Activated CD8-positive, alpha-beta memory T cell treated with anti-CD3 and anti-CD28 coated beads for 1 hour (primary cell): ENCODE measurements at places on chromosomes 4 and X.

DNA sequence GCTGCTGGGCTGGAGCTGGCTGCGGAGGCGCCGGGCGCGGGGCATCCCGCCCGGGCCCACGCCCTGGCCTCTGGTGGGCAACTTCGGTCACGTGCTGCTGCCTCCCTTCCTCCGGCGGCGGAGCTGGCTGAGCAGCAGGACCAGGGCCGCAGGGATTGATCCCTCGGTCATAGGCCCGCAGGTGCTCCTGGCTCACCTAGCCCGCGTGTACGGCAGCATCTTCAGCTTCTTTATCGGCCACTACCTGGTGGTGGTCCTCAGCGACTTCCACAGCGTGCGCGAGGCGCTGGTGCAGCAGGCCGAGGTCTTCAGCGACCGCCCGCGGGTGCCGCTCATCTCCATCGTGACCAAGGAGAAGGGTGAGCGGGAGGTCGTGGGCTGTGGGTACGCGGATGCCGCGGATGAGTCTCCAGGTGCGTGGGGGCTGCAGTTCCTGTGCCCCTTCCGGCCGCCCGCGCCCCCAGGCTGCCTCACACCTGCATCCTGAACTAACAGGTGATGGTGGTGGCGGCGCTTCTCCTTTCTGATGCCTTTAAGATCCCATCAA lies 499 bp downstream of the CYP2U1 start:
- DNase-seq: no peak

GRCh38 chr4:68288393-68288740 lies 42.9 kb upstream of the TMPRSS11B start:
- no peak for DNase-seq

- DNase-seq: no peak
Observed at GRCh38 chrX:67692246-67692645, 148.4 kb downstream of the AR start.

- DNase-seq: no peak
Observed at GRCh38 chr4:157421365-157421764, 200.8 kb downstream of the GRIA2 start.

GRCh38 chr4:88104902-88105610 lies 53.4 kb downstream of the ABCG2 start:
- DNase-seq: no peak

DNA sequence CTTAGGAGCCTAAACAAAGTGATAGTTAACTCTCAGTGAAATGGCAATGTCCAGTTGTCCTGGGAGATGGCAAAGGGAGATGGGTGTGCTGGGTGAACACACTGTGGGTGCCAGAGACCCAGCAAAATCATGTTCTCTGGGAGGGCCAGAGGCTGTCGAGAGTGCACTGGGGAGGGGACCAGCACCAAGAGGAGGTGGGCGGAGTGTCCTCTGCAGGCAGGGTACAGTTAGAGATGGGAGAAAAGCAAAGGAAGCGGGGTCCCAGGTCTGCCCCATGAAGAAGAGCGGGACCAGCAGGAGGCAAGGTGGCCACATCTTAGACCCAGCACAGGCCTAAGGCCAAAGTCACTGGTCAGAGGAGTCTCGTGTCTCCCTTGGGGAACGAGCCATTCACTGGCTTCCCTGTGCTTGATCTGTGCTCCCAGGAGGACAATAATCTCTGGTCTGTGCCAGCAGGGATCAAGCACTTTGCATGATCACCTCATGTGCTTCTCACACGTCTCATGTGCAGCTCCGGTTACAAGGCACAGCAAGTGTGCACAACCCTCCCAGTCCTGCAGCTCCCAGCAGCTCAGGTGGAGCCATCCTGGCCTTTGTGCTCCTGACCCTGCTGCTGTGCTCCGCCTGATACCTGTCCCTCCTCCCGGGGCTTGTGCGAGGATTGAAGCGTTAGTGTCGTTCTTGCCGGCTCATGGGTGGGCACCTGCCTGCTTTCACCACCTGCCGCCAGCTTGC lies 100.9 kb downstream of the FAM53A start:
- DNase-seq: no peak

DNA sequence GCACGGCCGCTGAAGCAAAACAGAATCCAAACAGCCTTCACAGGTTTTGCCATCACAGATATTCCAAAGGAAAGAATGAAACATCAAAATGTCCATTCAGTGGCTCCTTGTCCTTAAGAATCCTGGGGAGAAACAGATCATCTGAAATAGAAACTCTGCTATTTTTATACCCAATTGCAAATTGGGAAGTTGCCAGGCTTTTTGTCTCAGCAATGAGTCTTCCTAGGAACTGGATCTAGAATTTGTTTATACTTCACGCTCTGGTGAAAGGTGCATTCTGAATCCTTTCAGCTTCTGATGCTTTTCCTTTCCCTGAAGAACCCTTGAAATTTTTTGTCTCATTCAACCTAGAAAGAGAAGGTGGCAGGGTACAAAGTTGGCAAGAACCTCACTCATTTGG lies 218.9 kb downstream of the FBXW7 start:
- DNase-seq: no peak

GRCh38 chr4:99088023-99088449 lies 552 bp downstream of the ADH5 start:
- no peak for DNase-seq

DNA sequence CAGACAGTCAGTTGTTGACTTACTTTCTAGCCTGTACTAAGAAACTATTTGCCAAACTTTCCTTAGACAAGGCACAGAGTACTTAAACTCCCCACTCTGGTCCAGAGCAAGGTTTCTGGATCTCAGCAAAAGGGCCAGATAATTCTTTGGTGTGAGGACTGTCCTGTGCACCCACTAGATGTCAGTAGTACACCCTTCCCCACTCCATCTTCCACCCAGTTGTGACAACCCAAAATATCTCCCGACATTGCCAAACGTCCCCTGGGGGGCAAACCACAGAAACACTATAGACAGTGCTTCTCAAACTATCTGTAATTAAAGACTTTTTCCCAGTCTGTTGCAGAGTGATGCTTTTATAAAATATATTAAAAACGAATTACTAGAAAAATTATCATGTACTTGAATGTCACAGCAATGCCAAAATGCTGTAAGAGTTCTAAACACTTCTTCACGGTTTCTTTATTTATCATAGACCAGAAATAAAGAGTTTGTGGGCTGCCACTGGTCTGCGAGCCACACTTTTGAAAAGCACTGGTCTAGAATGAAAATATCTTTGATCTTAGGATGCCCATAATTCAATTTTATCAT lies 203.5 kb downstream of the PRDM5 start:
- DNase-seq: no peak

DNA sequence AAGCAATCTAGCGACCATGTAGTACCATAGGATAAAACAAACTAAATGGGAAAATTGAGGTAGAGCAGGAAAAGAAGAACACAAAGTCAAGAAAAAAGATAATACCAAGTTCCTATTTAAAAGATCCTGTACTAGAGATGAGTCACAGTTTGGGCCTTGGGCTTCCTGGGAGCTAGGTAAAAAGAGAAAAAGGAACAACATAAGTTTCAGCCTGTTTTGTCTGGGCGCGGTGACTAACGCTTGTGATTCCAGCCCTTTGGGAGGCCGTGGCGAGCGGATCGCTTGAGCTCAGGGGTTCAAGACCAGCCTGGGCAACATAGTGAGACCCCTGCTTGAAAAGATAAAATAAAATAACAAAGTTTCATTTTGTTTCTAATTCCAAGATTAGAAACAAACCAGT lies 14.0 kb upstream of the TMEM156 start:
- DNase-seq: no peak

DNA sequence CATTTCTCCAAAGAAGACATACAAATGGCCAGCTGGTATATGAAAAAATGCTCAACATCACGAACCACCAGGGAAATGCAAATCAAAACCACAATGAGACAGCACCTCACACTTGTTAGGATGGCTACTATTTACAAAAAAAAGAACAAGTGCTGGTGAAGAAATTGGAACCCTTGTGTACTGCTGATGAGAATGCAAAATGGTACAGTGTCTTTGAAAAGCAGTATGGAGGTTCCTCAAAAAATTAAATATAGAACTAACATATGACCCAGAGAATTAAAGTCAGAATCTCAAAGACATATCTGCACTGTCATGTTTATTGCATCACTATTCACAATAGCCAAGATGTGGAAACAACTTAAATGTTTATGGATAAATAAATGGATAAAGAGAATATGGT lies 20.9 kb downstream of the PAGE4 start:
- no peak for DNase-seq

DNA sequence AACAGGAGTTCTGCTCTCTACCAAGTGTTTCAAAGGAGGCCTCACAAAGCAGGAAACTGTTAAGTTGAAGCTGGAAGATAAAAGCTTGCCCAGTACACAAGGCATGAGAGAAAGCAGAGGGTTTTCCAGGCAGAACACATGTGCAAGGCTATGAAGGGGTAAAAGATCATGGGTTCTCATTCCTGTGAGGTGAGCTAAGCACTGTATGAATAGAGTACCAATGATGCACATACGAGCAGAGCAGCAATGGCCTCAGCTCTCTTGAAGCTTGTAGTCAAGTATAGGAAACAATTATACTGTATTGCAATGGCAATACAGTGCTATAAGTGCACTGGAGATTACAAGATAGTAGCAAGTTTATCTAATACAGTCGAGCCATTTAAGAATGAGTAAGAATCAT lies 18.0 kb downstream of the TTC29 start:
- DNase-seq: no peak

DNA sequence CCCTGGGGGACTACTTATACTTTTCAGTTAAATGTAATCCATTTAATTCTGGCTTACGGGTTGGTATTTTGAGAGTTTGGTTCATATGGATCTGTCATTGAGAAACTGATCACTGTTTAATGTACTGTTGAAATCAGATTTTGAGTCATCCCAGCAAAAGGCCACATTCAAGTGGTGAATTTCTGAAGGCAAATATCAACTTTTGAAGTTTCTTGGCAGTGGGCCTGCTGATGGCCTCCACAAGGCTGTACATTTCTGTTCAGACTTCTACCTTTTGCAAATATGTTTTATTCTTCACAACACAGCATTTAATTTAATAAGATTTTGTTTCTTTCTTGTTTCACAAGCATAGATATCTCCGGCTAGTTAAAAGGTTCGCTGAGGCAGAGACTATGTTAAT lies 138.7 kb downstream of the PDGFC start:
- no peak for DNase-seq

- no peak for DNase-seq
Observed at GRCh38 chr4:154329939-154330338, 161.7 kb downstream of the DCHS2 start.

GRCh38 chr4:13212936-13213335 lies 271.2 kb downstream of the RAB28 start:
- DNase-seq: no peak

DNA sequence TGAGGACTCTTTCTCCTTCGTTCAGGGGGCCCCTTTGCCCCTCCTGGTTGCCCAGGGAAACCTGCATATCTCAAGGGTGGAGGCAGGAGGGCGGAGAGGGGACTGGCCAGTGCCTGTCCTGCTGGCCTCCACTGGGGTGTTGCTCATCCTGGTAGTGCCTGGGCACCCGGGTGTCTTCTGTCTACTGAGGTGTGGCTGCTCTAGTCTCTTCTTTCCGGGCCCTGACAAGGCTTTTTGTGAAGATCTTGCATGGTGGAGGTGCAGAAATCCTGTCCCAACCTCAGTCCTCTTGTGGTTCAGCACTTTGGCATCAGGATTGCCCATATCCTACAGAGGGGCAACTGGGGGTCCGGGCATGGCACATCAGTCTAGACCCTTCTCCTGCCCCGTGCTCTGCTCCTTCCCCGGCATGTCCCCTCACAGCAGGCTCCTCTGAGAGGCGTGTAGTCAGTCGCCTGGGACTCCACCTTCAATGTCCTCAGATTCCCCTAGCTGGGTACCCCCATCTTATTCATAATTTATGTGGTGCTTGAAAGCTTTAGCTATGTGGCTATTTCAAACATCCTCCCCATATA lies 1.9 kb downstream of the CCDC110 start:
- no peak for DNase-seq

DNA sequence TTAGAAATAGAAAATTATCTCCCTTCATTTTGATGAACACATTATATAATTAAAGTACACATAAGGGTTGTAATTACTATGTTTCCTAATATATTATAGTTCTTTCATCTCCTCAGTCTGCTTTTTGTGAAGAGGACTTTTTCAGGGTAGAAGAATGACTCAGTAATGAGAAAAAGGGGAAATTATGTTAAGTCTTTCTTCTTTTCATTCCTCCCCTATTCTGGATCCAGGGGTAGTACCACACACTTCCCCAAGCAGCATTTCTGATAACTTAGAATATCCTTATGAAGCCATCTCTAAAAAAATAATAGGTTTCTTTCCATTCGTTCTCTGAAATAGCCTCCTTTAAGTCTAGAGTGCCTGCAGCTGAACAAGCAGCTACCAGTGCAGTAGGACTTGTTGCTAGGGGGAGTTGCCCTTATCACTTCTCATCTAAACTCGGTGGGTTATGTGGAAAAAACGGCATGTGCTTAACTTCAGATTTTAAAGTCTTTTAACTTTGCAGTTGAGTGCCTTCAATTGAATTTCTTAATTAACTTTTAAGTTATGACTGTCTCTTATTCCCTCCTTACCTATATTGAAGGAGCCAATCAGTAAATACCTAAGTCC lies 184.8 kb downstream of the ARHGAP24 start:
- DNase-seq: no peak

GRCh38 chr4:69697536-69698242 lies 44.6 kb upstream of the UGT2A1 start:
- no peak for DNase-seq

DNA sequence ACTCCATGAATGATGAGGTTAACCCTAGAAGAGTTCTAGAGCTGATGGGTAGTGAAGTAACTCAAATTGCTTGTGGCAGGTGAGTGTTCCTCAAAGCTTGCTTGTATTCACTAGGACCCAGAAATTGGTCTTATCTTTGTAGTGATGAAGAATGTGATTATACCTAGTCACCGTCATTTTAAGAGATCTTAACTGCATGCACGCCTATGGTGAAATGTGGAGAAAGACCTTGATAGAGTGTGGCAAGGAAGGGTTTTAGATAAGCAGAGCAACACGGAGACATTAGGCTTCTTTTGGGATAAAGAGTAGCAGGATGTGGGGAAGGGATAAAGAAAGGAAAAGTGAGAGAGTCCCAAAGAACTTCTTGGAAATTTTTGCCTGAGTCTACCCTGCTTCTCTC lies 42.4 kb downstream of the NAP1L5 start:
- no peak for DNase-seq

- DNase-seq: no peak
Observed at GRCh38 chrX:154791467-154791866, 13.8 kb downstream of the MPP1 start.

- DNase-seq: no peak
Observed at GRCh38 chr4:53963781-53964180, 100.6 kb downstream of the CHIC2 start.

DNA sequence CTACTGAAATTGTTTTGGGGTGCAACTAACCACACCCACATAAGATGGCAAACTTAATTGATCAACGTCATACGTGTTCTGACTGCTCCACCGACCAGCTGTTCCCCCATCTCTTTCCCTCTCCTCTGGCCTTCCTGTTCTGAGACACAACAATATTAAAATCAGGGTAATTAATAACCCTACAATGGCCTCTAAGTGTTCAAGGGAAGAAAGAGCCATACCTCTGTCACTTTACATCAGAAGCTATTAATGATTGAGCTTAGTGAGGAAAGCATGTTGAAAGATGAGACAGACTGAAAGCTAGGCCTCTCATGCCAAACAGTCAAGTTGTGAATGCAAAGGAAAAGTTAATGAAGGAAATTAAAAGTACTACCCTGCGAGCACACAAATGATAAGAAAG lies 173.9 kb upstream of the FTHL17 start:
- DNase-seq: no peak
